ENCODE measurements at places on chromosomes 1 and 21.

- DNase-seq = peak; percentile 5
These were observed 610 bp downstream of the WDR26 start for GRCh38 chr1:224433701-224434672.

GRCh38 chr1:156495401-156496140, 5.0 kb downstream of the MEF2D start:
- DNase-seq = no peak

GRCh38 chr1:158019171-158019868, 25.9 kb downstream of the KIRREL1 start:
- no peak for DNase-seq

DNA sequence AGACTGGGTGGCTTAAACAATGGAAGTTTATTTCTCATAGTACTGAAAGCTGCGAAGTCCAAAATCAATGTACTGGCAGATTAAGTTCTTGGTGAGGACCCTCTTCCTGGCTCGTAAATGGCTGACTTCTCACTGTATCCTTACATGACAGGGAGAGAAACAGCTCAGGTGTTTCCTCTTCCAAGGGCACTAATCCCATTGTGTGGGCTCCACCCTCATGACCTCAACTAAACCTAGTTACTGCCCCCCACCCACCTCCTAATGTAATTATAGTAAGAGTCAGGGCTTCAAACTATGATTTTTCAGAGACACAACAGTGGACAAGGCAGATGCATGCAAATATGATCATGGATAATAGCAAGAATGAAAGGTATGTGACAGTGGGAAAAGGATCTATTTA, 81.2 kb upstream of the HP1BP3 start:
- DNase-seq = no peak

DNA sequence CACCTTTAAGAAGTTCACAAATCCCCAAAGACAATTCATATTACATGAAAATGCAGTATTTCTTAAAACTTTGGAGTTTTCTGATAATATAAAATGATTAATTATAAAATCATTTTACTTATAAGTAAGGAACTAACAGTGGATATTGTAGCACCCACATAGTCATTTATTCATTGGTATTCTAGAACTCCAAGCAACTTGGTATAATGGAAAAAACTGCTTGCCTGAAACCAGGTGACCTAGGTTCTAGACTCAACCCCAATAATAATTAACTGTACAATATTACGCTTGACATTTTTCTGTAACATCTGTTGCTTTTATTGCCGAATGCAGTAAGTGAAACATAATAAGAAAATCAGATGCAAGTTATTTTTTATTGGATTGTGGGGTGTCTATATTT, 2.4 kb downstream of the PLA2G4A start:
- DNase-seq = no peak

GRCh38 chr1:182629499-182630096, 25.4 kb upstream of the RGS16 start:
- peak; percentile 45 for DNase-seq

DNA sequence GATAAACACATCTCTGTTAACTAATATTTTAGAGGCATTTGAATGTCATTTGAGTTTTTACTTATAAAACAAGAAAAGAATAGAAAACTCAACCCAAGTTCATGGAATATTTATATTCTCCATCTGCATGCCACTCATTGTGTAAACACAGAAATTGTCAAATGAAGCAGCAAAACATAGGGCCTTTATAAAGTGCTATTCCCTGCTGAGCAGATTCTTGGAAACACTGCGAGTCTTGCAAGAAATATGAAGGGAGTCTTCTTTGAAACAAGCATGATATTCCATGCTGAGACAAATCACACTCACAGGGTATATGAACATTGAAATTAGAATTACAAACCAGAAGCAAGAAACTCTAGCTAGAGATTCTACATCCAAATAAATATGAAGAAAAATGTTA, 655.8 kb downstream of the BRINP3 start:
- no peak for DNase-seq

DNA sequence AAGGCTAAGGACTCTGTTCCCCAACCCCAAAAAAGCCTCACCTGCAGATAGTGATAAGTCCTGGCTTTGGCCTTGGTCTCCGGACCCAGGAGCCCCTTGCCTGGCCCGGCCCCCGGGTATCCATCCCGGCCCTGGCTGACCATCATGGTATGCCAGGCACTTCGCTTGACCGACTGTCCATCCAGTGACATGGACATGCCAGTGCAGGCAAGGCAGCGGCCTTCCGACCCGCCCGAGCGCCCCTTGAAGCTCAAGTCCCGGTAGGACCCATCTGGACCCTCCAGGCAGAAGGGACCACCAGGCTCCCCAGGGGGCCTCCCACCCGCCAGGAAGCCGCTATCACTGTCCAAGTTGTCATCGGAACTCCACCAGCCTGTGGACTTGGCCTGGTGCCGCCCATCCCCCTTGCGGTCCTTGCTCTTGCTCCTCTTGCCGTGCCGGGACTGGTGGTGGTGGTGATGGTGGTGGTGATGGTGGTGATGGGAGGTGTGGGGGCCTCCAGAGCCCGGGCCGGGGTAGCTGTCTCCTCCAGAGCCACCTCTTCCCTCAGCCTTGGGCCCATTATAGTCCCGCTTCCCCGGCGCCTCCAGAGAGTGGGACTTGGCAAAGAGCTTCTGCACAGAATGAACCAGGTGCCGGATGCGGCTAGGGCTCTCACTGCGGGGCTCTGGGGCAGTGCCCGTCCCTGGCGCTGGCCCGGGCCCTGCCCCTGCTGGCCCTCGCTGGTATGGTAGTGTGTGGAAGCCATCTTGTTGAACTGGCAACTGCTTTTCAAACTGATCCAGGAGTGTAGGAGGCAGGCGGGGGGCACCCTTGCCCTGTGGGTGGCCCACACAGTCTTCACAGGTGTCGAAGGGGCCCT, 25.0 kb downstream of the DLGAP3 start:
- DNase-seq = no peak

DNA sequence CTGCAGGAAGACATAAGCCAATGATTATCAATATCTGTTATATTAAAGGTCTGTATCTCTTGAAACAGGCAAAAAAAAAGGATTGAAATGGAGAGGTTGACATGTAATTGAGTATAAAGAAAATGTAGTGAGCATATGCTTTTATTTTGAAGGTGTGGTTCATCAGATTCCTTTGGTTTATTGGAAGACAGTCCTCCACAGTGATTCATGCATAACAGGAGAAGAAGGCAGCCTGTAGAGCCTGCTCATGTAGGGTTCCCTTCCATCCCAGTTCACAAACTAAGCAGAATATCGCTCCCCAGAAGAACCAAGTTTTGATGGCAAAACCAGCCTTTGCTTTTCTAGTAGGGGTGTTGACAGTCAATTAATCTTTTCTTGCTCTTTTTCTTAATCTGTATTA, 1016.8 kb upstream of the ADGRL4 start:
- DNase-seq = no peak

- no peak for DNase-seq
These were observed 30.6 kb upstream of the LRRC3 start for GRCh38 chr21:44424608-44425306.

- DNase-seq = no peak
These were observed 465.6 kb upstream of the ADGRL4 start for GRCh38 chr1:79472067-79472656.

- DNase-seq = peak; percentile 69
These were observed at the start of gene CTSS for GRCh38 chr1:150765296-150765976. CTSS (minus strand) TSS chr1:150765778; CDS start chr1:150764763, 1,015 bp downstream.

DNA sequence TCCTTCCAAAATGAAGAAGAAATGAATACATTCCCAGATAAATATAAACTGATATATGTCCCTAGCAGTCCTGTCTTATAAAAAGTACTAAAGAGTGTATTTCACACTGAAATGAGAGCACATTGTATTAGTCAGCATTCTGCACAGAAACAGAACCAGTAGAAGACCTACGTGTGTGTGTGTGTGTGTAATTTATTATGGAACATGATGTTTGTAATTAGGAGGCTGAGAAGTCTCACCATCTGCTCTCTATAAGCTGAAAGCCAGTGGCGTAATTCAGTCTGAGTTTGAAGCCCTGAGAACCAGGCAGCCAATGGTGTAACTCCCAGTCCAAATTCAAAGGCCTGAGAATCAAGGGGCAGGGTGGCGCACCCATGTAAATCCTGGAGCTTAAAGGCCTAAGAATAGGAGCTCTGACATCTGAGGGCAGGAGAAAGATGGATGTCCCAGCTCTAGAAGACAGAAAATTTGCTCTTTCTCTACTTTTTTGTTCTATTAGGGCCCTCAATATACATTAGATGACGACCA, 146.5 kb upstream of the LYPLAL1 start:
- DNase-seq = no peak

- DNase-seq = peak; percentile 75
These were observed 34.9 kb upstream of the PPP1R15B start for GRCh38 chr1:204446413-204447111.

DNA sequence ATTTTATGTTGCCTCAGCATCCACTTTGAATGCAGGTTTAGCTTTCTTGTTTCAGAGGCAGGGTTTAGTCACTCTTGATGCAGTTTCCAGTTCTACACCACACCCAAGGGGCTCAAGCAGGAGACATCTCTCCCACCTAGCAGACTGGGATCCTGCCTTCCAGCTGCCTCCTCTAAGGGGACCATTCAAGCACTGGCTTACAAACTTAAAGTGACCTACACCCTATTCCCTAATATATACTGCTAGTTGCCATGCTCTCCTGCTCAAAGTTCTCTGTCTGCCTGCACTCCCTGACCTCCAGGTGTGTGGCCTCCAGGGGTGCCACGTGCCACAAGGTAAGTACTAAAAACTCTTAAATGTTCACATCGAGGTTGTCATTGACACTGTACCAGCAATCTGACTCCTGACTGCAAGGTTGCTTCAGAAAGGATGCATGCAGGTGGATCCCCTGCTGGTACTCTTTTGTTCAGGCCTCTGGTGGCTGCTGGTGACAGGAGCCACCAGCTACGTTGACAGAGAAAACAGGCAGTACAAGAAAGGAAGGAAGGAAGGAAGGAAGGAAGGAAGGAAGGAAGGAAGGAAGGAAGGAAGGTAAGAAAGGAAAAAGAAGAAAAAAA, 185.9 kb downstream of the COQ8A start:
- peak; percentile 3 for DNase-seq

DNA sequence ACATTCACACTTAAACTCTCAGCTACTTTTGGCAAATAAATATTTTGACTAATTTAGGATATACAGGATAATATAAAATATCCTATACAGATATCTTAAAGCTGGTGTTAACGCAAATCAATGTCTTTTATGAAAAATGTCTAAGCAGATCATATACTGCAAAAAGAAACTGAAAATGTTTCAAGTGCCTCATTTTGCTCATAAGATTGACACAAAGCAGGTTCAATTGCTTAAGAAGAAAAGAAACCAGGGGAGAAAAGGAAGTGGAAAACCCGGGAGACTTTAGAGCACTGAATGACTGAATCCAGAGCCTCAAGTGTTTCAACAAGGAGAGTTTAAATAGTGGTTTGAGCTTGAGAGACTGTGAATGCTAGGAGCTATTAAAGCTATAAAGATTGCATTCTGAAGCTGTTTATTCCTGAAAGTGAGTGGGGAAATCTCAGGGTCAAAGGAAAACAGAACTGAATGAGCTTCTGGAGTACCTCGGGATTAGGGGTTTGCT, 1943.0 kb downstream of the MRPL39 start:
- no peak for DNase-seq

GRCh38 chr1:162360237-162360873, 16.3 kb downstream of the SPATA46 start:
- DNase-seq = no peak

- DNase-seq = no peak
These were observed 138.5 kb downstream of the SLC45A1 start for GRCh38 chr1:8456308-8456912.

DNA sequence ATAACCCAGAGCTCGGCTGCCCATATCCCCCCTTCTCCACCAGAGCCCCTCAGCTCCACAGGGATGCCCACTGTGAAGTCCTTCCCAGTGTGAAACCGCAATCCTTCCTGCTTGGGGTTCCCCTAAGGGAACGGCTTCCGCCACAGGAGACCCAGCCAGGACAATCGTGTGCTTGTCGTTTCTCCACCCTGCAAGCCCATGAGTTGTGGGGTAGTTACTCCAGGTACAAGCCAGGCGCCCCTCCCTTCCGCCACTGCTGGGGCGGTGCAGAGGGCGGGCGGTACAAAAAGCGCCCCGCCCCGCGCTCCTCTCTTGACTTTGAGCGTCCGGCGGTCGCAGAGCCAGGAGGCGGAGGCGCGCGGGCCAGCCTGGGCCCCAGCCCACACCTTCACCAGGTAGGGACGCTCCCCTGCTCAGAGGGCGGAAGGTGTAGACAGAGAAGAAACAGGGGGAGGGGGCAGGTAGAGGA, at the start of gene TINAGL1:
TINAGL1 (plus strand) TSS at position 315 of the 469 bp plus-strand sequence. CDS start 634 bp downstream, outside the sequence.
- DNase-seq = no peak

GRCh38 chr1:28132171-28133167, 44.0 kb downstream of the PTAFR start:
- DNase-seq = no peak

DNA sequence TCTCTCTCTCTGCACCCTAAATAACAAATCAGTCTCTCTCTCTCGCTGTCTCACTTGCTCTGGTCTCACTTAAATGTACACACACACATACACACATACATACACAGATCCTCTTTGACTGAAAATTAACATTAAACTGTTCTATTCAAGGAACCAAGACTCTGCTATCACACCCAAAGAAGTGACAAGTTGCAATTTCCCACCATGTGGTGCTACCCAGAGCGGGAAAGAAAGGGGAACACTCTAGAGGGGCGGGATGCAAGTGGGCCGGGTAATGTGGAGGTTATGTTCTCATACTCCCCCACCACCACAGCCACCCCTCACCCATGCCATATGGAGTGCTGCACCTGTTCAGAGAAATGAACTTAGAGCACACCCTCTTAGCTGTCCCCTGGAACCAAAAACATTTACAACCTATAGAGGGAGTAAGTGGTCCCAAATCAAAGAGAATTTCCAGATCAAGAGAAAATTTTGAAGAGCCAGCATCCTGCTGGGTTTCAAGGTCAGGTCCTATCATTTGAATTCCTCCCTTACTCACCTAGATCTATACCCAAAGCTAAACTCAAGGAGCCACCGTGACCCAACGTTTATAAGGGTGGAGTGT, 319.4 kb downstream of the BRINP2 start:
- DNase-seq = no peak

- no peak for DNase-seq
These were observed 166.9 kb upstream of the SYT6 start for GRCh38 chr1:114320586-114320985.

GRCh38 chr1:117581391-117581943, 24.4 kb upstream of the TENT5C start:
- no peak for DNase-seq

- no peak for DNase-seq
These were observed 64.4 kb downstream of the PCNT start for GRCh38 chr21:46388206-46388880.

DNA sequence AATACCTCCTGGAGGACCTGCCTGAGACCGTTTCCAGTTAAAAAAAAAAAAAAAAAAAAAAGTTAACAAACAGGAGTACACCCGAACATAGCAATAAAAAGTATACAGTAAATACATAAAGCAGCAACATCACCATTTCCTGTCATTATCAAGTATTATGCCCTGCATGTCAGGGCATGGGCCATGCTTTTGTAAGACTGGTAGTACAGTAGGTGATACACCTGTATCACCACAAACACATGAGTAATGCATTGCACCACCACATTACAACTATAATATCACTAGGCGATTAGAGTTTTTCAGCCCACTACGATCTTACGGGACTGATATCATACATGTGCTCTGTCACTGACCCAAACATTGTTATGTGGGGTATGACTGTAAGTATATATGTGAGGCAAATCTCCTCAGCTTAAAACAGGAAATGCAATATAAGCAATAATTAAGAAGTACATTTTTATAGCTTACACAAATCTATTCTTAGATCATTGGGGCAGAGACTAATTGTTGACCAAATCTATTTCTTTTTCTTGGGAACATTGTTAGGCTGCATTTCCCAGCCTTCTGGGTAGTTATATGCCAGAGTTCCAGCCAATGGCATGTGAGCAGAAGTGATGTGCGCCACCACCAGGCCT, 98.1 kb downstream of the PLD5 start:
- DNase-seq = no peak
